ENCODE measurements at places on chromosomes 12 and 14.

DNA sequence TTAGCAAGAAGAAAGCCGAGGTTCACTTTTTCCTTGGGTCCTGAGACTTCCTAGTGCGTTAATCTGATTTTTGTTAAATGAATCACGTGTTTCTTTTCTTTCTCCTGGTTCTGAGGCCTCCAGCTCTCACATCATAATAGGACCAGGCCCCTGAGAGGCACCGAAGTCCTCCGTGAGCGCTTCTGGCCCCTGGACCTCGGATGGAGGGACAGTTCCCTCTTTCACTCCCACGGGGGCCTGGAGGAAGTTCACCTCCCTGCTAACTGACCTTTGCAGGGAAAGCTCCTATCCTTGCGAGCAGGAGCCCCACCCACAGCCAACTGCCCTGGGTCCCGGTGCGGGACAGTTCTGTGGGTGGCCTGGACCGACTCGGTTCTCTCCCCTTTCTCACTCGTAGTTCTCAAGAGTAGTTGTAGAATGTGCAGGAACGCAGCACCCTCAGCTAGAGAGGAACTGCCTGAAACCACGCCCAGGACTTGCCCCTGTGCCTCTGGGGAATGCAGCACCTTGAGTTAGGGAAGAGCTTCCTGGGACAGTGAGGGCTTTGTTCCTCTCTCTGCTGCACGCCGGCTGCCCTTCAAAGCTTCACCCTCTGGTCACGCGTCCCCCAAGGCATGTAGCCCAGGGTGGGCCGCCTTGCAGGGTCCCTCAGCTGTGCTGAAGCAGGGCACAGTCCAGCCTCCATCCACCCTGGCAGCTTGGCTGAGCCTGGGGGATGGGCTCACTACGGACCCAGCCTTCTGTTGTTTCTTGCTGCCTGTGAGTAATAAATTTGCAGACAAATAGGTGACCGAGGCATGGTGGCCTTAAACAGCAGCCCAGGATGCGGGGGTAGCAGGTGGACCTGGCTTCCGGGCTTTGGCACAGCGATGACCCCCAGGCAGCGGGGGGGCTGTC, 264.6 kb downstream of the ADGRD1 start:
- no peak for DNase-seq

DNA sequence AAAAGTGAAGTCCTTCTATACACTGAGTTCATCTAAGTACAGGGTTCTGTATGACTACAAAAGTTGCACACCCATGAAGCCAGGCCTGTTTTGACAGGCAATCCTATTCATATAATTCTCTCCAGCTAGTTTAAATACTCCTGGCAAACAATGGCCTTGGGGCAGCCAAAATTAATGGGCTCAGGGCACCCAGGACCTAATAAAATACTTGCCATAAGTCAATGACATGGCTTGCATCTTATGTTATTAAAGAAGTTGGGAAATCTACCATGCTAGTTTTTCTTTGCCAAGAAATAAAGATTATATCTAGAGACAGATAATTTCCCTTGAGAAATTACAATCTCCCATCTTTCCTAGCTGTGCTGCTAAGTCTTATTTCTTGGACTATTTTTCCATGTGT, 11.1 kb upstream of the TMTC1 start:
- DNase-seq, result no peak

- DNase-seq, result no peak
These were observed 8.7 kb downstream of the LRP1-AS start for GRCh38 chr12:57138526-57139272.

DNA sequence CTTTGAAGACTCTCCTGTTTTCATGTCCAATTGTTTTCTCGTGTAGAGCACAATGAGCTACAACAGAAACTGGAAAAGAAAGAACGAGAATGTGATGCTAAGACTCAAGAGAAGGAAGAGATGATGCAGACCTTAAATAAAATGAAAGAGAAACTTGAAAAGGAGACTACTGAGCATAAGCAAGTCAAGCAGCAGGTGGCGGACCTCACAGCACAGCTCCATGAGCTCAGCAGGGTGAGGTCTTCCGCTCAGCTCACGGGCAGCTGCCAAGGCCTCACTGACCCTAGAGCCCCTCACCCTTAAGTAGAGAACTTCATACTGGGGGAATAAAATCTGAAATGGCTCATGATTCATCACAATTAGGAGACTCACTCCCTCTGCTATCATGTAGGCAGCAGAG, 134.7 kb downstream of the GPR135 start:
- DNase-seq, result no peak

DNA sequence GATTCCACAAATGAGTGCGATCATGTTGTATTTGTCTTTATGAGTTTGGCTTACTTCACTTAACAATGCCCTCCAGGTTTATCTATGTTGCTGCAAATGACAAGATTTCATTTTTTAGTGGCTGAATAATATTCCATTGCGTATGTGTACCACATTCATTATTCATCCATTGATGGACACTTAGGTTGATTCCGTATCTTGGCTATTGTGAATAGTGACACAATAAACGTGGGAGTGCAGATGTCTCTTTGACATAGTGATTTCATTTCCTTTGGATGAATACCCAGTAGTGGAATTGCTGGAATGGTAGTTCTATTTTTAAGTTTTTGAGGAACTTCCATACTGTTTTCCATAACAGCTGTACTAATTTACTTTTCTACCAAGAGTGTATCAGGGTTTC, 23.5 kb downstream of the AKAP6 start:
- no peak for DNase-seq

DNA sequence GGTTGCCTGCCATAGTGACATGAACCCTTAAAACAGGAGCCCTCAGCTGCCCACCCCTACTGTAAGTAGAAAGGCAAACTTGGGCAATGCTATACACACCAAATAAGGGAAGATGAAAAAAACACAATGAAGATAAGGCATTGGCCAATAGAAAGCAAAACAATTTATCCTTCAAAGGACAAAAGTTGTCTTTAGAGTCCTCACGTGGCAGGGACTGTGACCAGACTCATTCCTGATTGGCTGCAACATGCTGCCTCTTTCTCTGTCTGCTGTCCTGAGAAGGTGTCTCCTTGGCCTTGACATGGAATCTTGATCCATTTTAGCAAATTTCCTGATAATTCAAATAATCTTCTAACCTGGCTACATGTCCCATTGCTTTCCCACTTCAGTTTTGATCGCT, 131.9 kb downstream of the GPR135 start:
- no peak for DNase-seq

GRCh38 chr14:58769011-58769643, 131.4 kb downstream of the DACT1 start:
- DNase-seq, result no peak

- no peak for DNase-seq
These were observed 3.3 kb upstream of the KRT18 start for GRCh38 chr12:52945389-52946232.

- no peak for DNase-seq
These were observed 35.9 kb downstream of the ACADS start for GRCh38 chr12:120761519-120761934.

GRCh38 chr14:53652068-53652467, 304.6 kb downstream of the BMP4 start:
- no peak for DNase-seq

DNA sequence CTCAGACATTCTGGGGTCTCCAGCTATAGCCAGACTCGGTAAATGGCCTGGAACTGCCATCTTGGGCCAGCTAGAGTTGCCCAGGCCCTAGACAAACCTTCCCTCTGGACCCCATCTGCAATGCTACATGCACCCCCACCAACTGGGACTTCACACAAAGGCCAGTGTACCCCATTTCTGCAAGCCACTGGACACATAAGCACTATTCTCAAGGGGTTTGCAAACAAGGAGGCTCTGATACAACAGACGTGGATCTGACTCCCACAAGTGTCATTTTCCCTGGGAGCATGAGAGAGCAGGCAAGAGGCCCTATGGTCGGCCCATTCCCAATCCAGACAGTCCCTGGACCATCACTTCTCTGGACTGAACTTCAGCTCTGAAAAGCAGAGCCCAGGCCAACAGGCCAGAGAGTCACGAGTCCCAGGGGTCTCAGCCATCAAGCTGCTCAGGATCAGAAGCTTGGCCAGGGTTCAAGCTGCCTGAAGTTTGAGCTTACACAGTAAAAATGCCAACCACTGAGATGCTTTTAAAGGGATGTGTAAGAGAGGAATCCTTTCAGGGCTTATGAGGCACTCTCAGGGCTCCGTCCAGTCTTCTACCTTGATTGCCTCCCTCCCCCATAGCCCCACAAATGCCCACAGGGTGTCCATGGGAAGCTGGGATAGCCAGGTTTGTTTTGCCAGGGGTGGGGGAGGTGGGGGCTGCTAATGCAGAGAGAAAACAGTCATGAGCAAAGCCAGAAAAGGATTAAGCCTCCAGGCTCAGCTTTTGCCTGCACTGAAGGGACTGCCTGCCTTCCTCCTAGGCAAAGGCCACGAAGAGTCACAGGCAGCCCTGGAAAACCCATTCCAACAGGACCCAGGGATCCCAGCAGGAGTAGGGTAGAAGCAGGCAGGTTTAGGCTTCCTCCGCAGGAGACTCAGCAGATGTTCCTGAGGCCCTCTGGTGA, 31.7 kb upstream of the PNMA1 start:
- DNase-seq, result no peak

DNA sequence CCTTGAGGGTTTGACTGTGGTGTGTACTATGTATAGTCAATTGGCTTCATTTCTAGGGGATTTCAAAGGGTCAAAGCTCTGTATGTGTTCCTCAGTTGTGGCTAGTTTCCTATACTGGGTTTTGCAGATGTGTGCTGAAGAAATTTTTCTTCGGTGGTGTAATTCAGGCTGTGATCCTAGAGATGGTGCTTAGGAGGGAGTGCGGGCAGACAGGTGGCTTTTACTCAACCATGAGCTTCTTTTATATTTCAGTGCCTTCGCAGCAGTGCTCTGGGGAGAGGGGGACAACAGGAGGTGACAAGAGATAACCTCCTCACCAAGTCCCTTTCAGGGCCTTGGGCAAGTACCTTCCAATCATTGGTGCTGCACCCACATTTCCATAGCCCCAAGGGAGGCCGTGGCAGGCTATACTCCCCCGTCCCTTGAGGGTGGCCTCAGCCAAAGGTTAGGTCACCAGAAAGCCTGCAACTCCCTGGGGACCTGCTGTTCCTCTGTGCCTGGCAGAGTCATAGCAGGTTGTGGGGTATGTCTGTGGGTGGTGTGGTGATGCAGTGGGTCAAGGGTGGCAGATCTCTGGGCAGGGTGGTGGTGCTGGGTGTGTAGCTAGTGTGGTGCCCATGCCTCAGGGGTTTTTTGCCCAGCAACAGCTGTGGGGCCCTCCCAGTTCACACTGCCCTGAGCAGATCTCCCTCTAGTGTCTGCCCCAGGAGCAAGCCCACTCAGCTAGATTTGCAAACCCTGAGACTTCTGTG, 37.0 kb upstream of the TMX1 start:
- no peak for DNase-seq

DNA sequence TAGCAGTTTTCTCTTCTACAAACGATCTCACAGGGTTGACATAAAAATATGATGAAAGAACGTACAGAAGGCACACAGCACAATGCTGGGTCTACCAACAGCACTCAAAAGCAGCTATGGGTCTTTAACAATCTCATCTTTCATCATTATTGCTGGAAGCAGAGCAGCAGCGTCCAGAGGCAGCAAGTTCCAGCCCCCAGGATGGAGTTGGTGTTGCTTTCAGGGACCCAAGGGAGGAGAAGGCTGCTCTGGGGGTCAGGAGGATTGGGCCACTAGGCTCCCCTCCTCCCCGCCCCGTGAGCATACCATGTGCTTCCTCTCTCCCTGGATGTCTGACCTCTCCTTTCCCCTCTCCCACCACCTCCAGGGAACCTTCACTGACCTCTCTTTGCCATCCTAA, 13.3 kb downstream of the KCTD10 start:
- DNase-seq, result no peak

DNA sequence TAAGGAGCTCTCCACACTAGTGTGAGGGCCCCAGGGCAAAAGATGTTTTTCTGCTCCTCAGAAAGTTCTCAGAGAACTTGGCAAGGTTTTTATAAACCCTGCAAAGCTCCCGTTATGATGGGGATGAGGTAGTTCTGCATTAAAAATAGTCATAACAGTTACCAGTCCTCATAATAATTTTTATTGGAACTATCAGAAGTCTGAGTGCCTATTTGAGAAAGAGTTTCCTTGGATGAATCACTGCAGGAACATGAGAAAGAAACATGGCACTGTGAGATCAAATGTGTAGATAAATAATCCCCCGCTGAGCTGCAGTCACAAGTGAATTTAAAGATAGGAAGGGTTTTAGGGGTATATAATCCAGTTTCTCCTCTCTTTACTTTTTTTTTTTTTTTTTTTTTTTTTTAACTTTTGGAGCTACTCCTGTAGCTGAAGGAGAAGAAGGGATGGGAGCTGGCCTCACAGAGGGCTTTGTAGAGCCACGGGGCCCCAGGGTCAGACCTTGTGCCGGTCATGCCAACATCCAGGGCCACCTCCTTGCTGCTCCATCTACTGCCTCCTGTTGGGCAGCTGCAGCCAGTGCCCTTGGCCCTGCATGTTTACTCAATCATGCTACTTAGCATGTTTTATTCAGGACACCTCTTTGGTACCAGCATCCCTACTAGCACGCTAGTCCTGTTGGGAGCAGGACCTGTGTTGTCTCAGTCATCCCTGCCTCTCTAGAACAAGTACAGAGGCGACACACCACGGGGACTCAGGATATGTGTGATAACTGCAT, 39.5 kb downstream of the EVL start:
- DNase-seq, result no peak

GRCh38 chr14:49586673-49587460, 687 bp upstream of the RPS29 start:
- DNase-seq, result peak; percentile 65

DNA sequence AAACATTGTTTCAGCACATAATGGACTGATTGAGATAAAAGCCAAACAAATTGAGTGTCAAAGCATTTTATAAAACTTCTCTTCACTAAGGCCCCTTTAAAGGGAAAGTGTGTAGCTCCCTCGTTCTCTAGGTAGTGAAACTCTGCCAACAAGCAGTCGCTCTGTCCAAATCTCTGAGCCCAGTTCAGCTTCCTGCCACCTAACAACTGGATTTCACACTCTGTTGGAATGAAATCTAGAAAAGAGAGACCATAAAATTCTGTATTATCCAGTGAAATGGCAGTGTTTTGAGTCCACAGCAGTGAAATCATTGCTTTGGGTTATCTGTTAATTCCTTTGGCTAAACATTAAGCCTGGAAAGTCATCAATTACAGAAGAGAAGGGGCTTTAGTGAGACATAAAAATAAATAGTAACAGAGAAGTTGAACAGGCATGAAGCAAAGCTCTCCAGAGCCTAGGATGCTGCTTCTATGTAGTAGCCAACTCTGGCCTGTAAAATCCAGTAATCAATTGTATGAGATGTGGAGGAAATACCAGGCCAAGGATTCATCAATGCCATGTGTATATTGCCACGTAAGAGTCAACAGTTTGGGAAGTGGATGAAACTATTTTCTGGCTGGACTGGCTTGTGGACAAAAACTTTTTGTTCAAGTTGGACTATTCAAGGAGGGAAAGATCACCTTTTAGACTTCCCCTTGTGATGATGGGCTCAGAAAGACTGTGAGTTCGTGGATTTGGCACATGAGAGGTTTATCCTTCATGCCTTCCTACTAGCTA, 122.5 kb downstream of the WIF1 start:
- DNase-seq, result no peak
